ENCODE measurements at places on chromosomes 5 and 9.

- no peak for DNase-seq
Measured at GRCh38 chr9:95715868-95716435, 159.5 kb upstream of the ERCC6L2 start.

DNA sequence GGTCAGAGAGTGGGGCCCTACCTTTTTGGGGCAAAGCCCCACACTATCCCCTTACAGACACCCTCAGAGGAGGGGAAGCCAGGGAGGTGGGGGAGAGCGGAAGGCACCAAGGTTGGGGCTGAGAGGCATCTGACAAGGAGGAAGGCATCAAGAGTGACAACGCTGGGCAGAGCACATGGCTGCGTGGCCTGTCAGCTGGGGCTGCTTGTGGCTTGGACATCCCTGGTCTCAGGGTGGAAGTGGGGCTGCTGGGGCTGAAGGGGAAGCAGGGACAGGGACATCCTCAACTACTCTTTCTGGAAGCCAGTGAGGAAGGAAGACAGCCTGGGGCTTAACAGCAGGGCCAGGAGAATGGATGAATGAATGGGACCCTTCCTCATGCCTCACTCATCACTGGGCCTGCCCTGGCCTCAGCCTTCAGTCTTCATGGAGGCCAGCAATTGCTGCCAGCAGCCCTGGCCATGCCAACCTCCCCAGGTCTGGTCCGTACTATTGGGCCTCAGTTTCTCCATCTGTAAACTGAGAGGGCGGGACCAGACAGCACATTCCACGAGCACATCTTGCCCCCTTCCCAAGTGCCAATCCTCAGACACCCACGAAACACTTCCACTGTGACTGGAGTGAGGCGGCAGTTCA lies 993 bp upstream of the RALGDS start:
- no peak for DNase-seq

DNA sequence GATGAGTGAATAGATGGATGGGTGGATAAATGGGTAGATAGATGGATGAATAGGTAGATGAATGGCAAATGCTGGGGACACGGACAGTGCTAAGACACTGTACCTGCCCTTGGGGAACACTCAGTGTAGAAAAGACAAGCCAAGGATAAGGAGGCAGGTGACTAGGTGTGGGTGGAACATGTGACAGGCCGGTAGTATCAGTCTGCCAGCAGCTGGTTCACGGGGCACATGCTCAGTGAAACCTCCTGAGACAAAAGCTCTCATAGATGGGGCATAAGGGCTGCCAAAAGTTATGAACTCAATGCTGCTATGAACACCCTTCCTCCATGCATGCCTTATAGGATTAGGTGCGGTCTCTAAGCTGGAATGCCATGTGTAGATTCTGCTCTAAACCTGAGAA lies 71.0 kb downstream of the C5orf15 start:
- no peak for DNase-seq

GRCh38 chr5:169798438-169798837 lies 161.4 kb downstream of the DOCK2 start:
- no peak for DNase-seq

GRCh38 chr9:76658510-76659231 lies 105.6 kb upstream of the PCA3 start:
- DNase-seq: no peak

GRCh38 chr9:22097707-22098106 lies 88.6 kb upstream of the CDKN2B start:
- no peak for DNase-seq

GRCh38 chr5:1014781-1015221 lies 6.2 kb downstream of the NKD2 start:
- DNase-seq: no peak

GRCh38 chr9:134290603-134291451 lies 35.4 kb upstream of the RXRA start:
- DNase-seq: no peak

DNA sequence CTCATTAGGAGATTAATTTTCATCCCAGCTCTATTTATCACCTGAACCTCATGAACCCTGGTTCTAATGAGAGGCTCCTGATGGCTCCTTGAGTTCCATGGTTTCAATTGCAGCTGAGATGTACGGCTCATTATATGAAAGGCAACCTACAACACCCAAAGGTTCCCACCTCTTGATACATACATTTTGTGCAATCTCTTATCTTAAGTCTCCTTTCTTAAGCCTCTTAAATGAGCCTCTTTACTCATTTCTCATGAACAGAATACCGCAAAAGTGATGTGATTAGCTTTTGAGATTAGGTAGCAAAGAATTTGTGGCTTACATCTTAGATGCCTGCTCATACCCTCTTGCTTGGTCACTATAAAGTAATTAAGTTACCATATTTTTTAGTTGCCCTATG lies 1964.0 kb upstream of the CDH6 start:
- no peak for DNase-seq

GRCh38 chr5:72938206-72938605 lies 17.6 kb upstream of the FCHO2 start:
- no peak for DNase-seq

DNA sequence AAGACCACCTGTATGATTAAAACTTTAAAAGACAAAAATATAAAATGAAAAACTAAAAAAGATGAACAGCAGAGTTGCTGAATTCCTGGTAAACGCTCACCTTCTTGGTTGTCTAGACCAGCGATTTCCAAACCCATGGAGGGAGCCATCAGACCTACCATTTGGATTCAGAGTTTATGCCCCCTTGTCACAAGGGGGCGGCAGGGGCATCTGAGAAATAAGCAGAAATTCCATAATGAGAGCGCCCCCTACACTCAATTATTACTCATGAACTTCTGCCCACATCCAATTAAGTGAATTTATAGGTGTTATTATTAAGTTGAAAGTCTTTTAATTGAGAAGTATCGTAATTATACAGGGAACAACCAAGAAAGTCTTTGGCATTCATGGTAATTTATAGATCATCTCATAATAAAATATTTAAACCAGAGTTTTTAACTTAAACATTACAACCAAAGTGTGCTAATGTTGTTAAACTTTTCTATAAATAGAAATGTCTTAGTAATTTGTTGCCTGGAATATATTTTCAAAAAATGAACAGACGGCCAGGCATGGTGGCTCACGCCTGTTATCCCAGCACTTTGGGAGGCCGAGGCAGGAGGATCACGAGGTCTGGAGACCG lies 35.2 kb upstream of the SPATA31C2 start:
- DNase-seq: peak; percentile 2

- no peak for DNase-seq
Measured at GRCh38 chr9:96381696-96382095, 1.8 kb downstream of the SLC35D2 start.

- DNase-seq: no peak
Measured at GRCh38 chr9:106432631-106433030, 430.3 kb upstream of the ZNF462 start.

DNA sequence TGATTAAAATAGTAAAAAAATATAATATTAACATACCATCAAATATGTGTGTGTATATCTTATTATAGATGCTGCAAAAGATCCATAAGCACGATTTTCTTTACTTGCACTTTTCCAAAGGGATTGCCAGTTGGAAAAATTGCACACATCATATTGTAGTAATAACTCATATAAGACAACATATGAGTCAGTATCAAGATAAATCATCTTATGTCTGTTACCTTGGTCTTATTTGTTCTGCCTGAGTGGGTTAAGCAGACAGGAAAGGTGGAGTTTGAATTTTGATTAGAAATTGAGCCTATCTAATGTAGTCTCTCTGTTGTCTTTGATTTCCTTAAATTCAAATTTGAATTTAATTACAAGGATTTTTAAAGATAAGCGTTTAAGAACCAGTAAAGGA lies 24.6 kb downstream of the LYSMD3 start:
- DNase-seq: no peak

- no peak for DNase-seq
Measured at GRCh38 chr9:89940625-89941024, 335.8 kb downstream of the GADD45G start.

DNA sequence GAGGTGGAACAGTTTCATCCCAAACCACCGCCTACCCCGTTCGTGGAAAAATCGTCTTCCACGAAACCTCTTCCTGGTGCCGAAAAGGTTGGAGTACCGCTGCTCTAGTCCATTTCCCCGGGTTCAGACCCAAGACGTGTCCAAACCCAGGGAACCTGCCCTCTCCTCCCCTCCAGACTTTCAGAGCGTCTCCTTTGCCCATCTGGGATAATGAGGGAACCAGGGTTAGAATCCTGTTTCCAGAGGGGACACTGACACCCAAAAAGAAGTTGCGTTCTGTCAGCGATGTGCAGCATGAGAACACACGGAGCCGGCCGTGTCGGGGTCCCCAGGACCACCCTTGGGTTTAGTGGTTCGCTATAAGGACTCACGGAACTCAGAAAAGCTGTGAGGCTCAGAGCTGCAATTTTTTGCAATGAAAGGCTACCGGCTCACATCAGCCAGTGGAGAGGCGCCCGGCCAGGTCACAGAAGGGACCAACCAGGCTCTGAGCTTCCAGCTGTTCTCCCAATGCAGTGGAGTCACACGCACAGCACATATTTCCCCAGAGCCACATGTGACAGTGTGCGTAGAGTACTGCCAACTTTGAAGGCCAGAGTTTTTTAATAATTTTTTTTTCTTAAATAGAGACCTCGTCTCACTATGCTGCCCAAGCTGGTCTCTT lies 19.4 kb downstream of the LAMC3 start:
- DNase-seq: no peak

- no peak for DNase-seq
Measured at GRCh38 chr5:14189680-14190079, 46.5 kb downstream of the TRIO start.

- no peak for DNase-seq
Measured at GRCh38 chr5:110727025-110727314, 499 bp upstream of the TMEM232 start.

DNA sequence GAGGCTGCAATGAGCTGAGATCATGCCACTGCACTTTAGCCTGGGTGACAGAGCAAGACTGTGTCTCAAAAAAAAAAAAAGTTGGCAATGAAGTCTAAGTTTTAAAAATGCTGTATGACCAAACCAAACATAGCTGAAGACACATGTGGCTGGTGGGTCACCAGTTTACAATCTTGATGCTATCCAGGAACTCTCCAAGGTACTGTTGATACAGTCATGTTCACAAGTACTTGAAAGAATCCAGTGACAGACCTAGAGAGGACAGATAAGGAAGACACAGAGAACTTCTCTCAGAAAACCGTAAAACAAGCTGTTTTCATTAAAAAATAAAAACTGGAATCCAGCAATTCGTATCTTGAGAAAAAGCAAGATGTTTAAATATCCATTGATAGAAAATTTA lies 95.7 kb downstream of the ACTBL2 start:
- DNase-seq: no peak

- DNase-seq: no peak
Measured at GRCh38 chr5:141039061-141039460, 12.1 kb upstream of the PCDHB1 start.

DNA sequence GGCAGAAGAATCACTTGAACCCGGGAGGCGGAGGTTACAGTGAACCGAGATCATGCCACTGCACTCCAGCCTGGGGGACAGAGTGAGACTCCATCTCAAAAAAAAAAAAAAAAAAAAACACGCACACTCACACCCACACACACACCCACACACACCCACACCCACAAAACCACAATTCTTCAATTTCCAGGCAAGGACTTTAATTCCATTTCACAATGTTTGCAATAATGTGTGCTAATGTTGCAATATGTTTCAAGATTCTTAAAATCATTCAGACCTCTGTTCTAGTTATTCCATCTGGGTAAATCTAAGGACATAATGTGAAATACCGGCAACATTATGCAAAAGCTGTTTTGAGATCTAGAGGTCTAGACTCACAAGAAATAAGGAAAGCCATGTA lies 28.3 kb downstream of the CCDC69 start:
- no peak for DNase-seq

DNA sequence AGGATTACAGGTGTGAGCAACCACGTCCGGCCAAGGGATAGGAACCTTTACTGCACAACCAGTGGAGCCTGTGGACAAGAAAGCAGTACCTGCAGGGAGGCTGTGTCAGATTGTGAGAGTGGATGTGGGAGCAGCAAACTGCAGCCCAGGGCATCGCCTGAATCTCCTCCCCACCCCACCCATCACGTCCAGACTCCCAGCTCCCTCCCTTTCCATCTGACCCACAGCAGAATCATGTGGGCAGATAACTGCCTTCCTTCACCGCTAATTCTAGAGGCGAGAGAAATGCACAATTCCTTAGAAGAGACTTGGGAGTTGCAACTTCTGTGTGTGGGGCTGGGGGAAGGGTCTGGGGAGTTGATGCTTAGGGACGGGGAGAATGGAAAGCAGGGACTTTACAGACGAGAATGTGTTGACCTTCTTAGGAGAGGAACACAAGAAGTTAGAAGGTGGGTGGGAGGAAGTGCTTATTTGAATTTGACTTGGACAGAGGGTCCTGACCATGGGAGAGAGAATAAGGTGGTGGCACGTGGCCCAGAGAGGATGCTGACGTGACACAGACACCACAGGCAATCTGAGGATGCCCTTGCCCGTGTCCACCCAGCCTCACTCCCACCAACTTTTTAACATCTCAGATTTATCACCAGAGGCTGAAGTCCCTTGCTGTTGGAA lies 4.5 kb upstream of the LCP2 start:
- no peak for DNase-seq

GRCh38 chr5:175347027-175347426 lies 97.0 kb downstream of the DRD1 start:
- DNase-seq: no peak

- no peak for DNase-seq
Measured at GRCh38 chr5:37876943-37877342, 37.1 kb upstream of the GDNF start.

DNA sequence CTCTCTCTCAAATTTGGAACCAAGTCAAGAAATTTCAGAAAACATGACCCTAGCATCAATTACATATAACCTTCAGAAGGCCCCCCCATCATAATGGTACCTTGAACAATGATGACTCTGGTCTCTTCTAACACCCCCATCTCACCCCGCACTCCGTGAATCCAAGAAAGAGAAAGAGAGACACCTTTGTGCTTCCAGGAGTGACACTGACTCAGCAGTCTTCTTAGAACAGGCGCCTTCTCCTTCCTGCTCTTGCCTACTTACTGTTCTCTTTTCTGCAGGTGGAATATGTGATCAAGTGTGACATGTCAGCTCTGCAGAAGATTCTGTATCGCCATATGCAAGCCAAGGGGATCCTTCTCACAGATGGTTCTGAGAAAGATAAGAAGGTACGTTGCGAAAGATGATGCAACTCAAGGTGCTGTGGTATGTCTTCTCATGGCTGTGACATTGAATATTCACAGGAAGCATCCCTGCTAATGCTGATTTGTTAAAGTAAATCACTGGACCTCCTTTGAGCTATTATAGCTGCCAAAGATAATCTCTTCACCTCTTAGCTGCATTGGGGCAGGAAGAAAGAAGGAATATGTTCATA lies 81.3 kb downstream of the SMARCA2 start:
- no peak for DNase-seq

DNA sequence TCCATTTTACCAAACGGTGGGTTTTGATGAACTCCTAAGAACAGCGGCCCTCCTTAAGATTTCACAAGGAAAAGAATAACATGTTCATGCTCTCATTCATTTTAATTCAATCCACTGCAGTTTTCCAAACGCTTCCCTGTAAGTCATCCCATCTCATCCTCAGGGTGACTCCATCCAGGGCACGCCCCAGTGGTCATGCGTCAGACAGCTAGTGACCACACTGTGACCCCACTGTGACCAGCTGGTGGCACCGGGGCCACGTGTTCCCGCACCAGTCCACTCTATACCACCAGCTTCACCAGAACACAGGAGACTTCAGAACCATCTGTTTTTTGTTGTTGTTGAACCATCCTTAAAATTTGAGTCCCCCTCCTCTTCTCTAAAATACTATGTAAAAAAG lies 14.3 kb downstream of the ATPSCKMT start:
- DNase-seq: no peak

- no peak for DNase-seq
Measured at GRCh38 chr5:81506900-81507588, 113.1 kb upstream of the ACOT12 start.

- DNase-seq: no peak
Measured at GRCh38 chr9:80493258-80493657, 921.5 kb downstream of the TLE4 start.
